ENCODE measurements at places on chromosomes 3 and 15.

DNA sequence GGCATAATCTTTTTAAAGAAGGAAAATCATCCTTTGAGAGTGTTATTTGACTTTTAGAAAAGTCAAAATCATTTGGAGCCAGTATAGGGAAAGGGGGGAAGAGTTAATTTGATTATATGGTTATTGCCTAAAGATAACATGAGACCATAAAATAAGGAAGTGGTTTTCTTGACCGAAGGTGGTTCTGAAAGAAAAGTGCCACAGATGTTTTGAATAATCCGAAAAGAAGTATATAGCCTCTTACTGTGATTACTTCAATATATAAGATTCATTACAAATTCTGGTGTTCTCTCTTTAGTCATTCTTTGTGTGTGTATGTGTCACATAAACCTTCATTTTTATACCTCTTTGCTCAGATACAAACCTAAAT is 1.1 kb downstream of the DNAJB11 start:
- no peak for DNase-seq

- no peak for DNase-seq
Observed at GRCh38 chr3:56970461-56970879, 90.0 kb upstream of the SPATA12 start.

GRCh38 chr3:143970773-143971358 is 757 bp upstream of the DIPK2A start:
- peak; percentile 18 for DNase-seq

DNA sequence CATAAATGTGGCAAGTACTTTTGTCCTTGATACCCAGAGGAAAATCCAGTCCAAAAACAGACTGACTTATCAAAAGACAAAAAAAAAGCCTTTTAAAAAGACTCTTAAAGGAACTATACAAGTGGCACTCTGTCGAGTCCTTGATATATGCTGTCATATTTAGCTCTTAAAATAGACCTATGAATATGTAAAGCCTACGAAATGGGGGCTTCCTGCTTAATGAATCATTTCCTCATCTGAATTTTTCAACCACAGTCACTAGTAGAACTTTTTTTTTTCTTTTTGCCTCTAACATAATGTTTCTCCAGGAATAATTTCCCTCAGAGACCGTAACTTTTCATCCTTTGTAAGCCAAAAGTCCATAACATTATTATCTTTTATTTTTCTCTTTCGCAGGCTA is 95.8 kb downstream of the P3H2 start:
- DNase-seq, result no peak

GRCh38 chr15:38069511-38070011 is 135.1 kb downstream of the TMCO5A start:
- no peak for DNase-seq

DNA sequence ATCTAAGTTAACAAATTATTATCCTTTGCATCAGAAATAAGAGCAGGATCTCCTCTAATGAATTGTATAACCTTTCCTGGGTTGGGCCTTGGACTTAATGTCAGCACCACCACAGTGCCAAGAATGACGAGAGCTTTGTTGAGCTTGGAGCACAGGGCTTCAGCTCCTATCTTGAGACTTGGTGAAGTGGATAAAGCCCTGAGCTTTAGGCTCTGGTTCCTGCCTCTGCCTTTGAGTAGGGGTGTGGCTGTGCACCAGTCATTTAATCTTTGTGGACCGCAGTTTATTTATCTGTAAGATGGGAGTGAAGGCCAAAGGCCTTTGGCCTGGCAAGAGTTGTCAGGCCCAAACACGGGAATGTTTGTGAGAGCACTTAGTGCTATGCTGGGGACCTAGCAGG is 162.2 kb downstream of the VGLL4 start:
- no peak for DNase-seq

GRCh38 chr3:132268956-132269355 is 48.3 kb upstream of the ACP3 start:
- no peak for DNase-seq

DNA sequence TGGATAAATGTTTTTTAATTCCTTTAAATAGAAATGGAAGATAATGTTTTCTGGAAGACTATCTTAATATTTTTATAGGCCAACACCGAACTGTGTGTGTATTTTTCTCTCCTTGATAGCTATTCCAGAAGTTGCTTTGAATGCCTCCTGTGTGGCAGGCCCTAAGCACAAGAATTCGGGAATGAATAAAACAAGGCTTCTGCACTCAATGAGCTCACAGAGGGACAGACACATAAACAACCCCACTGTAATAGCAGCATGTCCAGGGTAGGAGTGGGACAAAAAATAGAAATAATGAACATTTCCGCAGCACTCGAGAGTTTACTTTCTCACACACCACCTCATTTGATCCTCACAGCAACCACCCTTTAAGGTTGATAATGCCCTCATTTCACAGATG is 18.0 kb downstream of the SRGAP3 start:
- DNase-seq, result no peak

- DNase-seq, result no peak
Observed at GRCh38 chr3:188617988-188618701, 464.2 kb downstream of the LPP start.

DNA sequence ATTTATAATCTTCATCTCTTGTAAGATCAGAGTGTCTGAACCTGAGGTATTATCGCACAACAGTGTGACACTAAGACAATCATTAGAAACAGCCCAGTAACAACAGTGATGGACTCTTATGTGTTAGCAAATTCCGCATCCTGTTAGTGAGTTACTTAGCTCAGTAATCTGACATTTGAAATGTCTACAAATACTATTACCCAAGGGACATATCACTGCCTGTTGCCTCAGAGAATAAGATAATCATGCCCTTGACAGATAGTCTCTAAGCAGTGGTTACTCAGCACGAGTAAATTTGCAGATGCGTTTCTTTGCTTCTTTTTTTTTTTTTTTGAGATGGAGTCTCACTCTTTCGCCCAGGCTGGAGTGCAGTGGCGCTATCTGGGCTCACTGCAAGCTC is 13.4 kb upstream of the RTP1 start:
- no peak for DNase-seq

DNA sequence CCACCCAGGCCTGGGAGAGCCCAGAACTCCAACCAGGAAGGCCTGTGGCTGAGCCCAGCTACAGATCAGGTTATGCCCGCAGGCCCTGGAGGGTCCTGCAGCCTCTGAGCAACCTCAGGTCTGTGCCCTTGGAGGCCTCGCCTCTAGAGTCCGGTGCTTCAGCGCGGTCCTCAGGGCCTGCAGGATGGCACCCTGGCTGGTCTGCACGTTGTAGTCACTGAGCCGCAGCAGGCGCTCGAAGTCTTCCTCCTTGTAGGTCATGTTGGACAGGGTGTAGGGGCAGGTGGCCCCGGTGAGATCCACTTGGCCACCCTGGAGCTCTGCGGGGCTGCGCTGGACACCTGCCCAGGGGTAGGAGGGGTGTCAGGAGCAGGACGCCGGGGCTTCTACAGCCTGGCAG is 25.8 kb downstream of the PLA2G4D start:
- no peak for DNase-seq

GRCh38 chr3:116140100-116140689 is 305.1 kb downstream of the LSAMP start:
- DNase-seq, result no peak

DNA sequence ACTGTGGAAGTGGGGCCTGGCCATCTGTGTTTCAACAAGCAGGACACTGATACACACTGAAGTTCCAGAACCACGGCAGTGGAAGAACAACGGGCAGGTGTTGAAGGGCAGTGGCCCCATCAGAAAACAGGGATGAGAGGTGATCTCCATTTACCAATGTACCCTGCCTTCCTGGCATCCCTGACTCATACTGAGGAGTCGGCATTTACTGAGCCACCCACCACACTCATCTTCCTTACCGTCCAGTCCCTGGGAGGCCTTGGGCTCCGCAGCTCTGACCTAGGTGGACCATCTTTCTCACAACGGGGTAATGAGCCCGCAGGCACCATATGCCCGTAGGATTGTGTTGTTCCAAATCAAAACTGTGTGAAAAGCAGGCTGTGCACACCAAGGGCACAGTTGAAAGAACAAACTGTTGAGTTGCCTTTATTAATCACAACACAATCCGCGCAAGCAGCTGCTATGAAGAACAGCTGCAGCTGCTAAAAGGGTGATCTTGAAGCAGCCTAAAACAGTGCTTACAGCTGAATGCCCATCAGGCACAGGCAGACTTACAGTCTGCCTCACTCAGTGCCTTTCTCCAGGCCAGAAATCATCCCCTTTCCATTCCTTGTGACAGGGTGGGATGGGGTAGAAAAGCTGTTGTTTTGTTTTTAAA is 12.9 kb downstream of the MB21D2 start:
- DNase-seq, result no peak

DNA sequence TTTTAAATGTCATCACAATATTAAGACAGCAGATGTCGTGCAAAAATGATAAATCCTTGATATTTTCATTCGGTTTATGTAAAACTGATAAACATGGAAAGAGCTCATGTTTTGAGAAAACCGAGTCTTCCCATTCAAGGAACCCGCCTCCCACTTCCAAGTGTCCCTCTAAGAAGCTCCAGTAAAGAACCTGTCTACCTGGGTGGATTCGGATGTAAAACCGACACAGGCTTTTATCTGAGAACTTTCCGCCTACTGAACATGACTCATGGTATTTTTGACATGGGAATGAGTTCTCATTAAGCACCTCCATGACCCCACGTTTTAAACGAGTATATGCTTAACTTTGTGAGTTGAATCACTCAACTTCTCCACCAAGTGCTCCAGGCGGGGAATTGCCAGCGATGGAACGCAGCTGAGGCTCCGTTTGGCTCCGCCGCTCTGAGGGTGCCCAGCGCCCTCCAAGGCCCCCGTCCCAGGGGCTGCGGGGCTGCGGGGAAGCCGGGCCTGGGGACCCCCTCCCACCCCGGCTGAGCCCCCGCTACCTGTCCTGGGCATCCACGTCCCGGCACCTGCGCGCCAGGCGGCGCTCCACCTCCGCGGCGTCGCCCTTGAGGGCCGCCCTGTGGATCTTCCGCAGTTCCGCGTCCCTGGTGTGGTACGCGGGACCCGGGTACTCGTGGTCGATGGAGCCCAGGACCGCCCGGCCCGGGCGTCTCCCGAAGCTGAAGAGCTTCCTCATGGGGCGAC is 119.9 kb downstream of the LMLN start:
- DNase-seq, result no peak

- no peak for DNase-seq
Observed at GRCh38 chr3:37940242-37940908, 50.2 kb upstream of the VILL start.

DNA sequence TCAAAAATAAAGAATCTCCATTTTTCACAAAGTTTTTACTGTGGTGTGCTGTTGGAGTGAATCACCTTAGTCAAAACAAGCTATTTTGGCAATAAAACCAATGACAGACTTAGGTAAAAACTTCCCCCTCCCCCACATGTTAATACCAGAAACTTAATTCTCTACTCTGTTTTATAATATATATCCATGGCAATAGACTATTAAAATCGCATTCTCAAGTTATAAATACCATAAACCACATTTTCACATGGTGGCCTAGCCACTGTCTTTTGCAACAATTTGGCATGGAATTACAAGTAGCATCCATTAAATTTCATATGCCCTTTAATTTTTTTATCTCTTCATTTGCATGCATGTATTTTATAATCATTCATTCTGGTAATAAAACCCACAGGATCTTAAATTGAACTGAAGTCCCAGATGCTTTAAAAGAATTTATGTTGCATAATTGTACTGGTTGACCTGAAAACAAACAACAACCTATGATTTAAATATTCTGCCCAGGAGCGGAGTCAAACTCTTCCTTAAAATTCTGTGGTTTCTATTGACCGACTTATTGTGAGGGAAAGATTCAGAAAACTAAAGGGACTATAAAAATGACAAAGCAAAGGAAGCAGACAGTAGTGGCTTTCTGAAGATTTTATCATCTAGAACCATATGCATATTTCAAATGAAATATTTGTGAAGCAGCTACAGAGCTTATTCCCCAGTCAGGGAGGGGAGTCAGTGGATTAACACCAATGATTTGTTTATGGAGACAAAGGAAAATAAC is 229.0 kb upstream of the TBL1XR1 start:
- no peak for DNase-seq

GRCh38 chr3:27324686-27325085 is 44.5 kb downstream of the NEK10 start:
- no peak for DNase-seq

GRCh38 chr15:55253580-55253979 is 36.0 kb downstream of the RAB27A start:
- no peak for DNase-seq

DNA sequence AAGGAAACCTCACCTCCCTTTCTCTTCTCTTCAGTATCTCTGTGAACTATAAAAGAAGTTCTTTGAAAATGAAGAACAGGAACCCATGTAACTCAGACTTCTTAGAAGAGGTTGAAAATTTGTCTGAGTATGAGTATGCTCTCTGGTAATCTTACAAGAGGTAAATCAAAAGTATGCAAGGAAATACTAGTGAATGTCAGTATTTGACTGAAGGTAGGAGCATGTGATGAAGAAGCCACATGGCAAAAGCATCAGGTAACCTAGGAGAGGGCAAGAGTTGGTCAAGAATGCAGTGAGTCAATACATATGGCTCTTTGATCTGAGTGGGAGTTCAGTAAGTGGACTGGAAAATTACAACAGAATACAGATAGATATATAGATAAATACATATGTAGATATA is 133.0 kb upstream of the NECTIN3 start:
- DNase-seq, result no peak

DNA sequence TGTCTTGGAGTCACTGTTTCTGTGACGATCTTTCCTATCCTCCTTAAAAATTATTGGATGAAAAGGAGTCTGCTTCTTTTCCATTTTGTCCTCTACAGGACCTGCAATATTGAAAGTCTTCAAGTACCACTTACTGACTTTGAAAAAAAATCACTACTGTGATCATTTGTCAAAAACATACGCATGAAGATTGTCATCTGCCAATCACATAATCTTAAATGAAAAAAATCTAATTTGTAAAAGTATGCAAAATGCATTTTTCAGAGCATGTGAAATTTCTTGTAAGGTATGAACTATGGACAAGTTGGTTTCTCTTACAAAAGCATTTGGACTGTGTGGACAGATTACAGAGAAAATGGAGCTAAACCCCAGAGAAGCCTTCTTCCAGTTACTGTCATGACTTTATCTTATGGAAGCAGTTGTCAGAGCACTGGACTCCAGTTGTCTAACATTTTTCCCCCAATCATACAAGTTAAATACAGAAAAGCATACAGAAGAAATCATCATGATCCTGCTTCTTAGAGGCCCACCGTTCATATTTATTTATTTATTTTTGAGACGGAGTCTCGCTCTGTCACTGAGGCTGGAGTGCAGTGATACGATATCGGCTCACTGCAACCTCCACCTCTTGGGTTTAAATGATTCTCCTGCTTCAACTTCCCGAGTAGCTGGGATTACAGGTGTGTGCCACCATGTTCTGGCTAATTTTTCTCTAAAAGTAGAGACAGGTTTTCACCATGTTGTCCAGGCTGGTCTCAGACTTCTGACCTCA is 3.4 kb upstream of the PXK start:
- no peak for DNase-seq

All from esophagus squamous epithelium (tissue), 5 donors.